Left colon (tissue), 2 donors: ENCODE measurements at places on chromosomes 1 and 21. TPM values are rescaled to one million over a fixed set of nuclear protein-coding genes. Genes with fewer than 3 reads are reported as not detected.

OR14A2 gene
- total RNA-seq = not detected

OPTC gene
- total RNA-seq = not detected

RPRD2 gene
- 28.1 TPM for total RNA-seq

TPTE gene
- not detected for total RNA-seq

ADCY10 gene
- 0.42 TPM for total RNA-seq

SLC44A3 gene
- 72.1 TPM for total RNA-seq
